CD4-positive, alpha-beta T cell treated with Interleukin-1 beta for 1 hour (primary cell): ENCODE measurements at places on chromosomes 2 and 18.

DNA sequence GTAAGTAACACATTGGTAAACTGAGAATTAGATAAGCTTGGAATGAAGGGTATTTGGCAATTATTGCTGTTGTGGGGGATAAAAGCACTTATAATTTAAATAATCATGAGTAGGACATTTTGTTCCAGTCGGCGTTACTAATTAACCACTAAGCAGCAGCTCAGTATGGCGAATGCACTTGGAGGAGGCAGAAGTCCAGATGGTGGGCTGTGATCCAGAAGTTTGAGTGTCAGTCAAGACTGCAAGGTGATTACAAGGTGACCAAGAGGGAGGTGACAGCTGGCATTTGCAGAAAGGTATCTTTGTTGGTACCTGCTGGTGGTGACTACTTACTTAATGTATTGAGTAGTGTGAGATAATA, 643.6 kb upstream of the FAM98A start:
- DNase-seq, result no peak

GRCh38 chr18:61334951-61335683, 1.9 kb downstream of the CDH20 start:
- no peak for DNase-seq

DNA sequence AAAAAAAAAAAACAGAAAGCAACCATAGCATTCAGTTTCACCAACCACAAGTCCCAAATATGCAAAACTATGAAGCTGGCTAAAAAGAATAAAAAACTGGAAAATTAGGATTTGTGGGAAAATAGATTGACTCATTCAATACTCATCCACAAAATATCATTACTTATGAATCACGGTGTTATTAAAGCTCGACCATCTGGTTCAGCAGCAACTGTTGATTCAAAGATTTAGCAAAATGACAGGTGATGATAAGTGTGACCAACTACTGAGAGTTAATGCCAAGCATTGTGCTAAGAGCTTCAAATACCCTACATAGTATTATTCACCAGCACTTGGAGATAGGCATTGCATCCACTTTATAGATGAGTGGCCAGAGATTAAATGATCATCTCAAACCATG, 26.2 kb upstream of the XDH start:
- no peak for DNase-seq

GRCh38 chr2:118613737-118614136, 233.7 kb downstream of the EN1 start:
- DNase-seq, result no peak

DNA sequence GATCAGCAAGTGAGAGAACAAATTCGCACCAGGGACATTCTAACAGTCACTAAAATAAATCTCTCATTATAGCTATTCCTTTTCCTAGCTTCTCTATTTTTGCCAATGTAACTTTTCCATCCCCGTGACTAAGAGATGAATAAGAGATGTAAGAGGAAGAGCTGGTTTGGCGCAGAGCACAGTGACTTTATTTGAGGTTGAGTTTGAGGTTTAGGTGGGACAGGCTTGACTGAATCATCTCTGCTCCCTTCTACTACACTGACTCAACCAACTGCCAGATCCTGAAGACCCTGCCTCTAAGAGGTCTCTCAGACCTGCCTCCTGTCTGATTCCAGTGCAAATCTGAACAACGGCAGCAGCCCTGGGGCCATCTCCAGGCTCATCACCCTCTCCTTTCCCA, 28.0 kb downstream of the RFX8 start:
- no peak for DNase-seq
